ENCODE measurements at places on chromosomes 3 and 15. TPM values are rescaled to one million over a fixed set of nuclear protein-coding genes. Genes with fewer than 3 reads are reported as not detected.

The KLF15 gene
- 10.1 TPM for polyA plus RNA-seq

The PARP9 gene
- polyA plus RNA-seq: 15.5 TPM

- DNase-seq: no peak
These were observed 605 bp downstream of the DCUN1D1 start for GRCh38 chr3:182979674-182980191.

The KBTBD12 gene
- 1.2 TPM for polyA plus RNA-seq

The GPR27 gene
- polyA plus RNA-seq: 9.1 TPM

DNA sequence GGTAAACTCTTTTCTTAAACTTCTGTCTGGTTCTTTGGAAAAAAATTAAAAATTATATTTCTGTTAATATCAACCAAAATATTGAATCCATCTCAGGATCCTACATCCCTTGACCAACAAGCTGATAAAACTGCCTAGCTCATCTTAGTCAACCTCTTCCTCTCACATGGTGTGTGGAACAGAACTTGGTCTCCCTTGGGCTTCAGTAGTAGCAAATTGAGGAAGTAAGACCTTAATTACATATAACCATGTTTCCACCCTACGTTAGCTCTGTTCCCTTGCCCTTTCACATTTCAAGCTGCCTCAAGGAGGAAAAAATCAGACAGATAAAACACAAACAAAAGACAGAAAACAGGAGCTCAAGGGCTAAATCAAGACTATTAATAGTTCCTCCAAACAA lies 116.4 kb downstream of the GREM1 start:
- DNase-seq: no peak

DNA sequence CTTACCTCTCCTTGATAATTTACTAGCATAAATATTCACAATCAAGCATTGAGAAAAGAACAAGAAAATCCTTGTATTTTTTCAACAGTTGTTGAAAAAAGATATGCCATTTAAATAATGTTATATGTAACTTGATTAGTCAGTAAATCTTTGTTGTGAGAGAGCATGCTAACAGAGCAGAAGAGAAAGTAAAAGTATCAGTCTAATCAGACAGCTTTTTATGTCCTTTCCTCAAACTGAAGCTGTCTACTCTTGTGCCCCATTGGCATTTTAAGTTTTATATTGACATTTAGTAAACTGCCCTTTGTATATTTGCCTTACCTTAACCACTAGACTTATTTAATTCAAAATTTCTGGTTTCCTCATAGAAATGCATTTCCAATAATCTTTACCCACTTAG lies 668.7 kb downstream of the OTOL1 start:
- no peak for DNase-seq

The FSIP1 gene
- 1.5 TPM for polyA plus RNA-seq

The WNT7A gene
- 0.04 TPM for polyA plus RNA-seq

DNA sequence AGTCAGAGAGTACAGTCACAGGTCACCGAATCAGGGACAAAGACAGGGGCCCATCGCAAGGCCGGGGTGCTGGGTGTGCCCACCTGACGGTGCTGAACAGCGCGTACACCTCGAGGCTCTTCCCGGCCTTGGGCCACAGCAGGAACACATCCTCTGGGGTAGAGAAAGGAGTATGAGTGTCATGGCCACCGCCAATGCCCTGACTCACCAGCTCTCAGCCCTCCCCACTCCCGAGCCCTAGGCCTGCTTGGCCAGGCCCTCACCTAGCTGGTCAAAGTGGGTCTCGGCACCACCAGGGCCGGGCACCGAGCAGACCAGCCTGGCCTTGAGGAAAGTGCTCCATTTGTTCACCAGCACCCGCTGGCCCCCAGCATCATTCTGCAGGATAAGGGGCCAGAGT lies 4.2 kb downstream of the SEMA3G start:
- DNase-seq: no peak

DNA sequence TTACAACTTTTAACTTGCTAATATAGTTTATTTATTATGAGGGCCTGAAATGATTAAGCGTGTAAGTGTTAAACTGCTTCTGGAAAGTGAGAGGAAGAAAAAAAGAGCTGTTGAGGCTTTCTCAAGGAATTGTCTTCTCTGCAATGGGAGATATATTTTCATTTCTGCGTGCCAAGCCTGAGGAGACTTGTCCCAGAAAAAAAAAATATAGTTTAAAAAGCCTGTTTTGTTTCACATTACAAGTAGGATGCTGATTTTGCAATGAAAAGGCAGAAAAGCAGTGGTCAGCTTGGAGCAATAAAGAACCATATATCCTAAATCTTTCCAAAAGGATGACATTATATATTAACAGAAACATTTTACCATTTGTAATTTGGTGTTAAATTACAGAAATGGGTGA lies 115.5 kb downstream of the GMNC start:
- DNase-seq: no peak

The CPLX3 gene
- not detected for polyA plus RNA-seq

GRCh38 chr3:30259730-30260129 lies 346.7 kb upstream of the TGFBR2 start:
- no peak for DNase-seq

DNA sequence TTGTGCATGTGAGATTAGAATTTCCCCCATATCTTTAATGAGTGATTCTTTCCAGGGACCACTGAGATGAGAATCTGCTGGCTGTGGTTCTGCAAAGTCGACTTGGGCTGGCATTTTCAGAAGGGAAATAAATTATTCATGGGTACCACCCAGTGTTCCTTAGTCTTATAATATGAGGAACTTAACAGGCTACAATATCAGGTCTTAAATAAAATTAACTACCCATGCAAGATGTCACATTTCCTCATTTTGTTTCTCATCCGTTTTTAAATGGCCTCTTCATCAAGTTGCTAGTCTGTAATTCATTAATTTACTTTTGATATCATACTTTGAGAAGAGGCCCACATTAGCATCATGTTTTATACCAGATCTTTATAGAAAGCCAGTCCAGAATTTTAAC lies 58.3 kb upstream of the SKOR1 start:
- no peak for DNase-seq

DNA sequence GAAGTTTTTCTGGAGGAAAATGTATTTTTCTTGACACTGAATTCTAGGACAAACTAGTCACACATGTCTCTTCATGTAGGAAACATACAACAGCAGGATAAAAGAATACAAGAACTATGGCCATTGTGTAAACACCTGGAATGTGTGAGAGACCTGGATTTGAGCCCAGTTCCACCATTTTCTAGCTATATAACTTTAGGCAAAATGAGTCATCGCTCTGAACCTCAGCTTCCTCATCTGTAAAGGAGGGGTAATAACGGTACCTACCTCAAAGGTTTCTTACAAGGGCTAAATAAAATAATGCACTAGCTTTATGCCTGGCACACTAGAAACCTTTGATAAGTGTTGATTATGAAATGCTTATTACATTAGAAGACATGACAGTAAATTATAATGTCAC lies 57.8 kb downstream of the RIOX2 start:
- no peak for DNase-seq

The CSNK1G1 gene
- 23.3 TPM for polyA plus RNA-seq

GRCh38 chr15:39336926-39337325 lies 244.0 kb upstream of the THBS1 start:
- DNase-seq: no peak

The ZBTB47 gene
- polyA plus RNA-seq: 16.0 TPM

- DNase-seq: no peak
These were observed 14.6 kb downstream of the HDAC11 start for GRCh38 chr3:13494463-13495350.

- no peak for DNase-seq
These were observed 5.4 kb downstream of the MGLL start for GRCh38 chr3:127816783-127817405.

GRCh38 chr15:63165166-63165859 lies 8.0 kb upstream of the RPS27L start:
- no peak for DNase-seq

DNA sequence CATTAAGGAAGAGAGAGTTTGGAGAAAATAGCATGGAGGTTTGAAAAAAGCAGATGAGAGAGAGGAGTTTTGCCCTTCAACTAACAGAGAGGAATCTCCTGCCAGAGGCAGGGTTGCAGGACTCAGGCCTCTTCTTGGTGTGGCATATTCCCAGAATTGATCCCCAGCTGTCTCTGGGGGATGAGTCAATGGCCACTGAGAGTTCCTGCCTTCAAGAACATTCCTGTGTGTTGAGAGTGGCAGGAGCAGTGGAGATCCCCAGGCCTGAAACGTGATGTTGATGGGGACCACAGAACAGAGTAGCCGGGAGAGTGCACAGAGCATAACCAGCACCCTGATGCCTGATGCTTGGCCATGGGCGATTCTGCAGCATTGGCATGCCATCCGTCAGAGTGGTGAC lies 348.4 kb upstream of the THBS1 start:
- no peak for DNase-seq

Data from left renal pelvis (tissue), 4 donors.